ENCODE measurements at places on chromosomes 13 and 19.

GRCh38 chr13:87120476-87120875 is 550.7 kb upstream of the SLITRK5 start:
- DNase-seq = no peak

GRCh38 chr13:29111446-29111845 is 291.3 kb downstream of the MTUS2 start:
- no peak for DNase-seq

- no peak for DNase-seq
Observed at GRCh38 chr19:13069415-13070359, 33.0 kb downstream of the LYL1 start.

- DNase-seq = no peak
Observed at GRCh38 chr13:98542568-98543377, 34.1 kb downstream of the STK24 start.

DNA sequence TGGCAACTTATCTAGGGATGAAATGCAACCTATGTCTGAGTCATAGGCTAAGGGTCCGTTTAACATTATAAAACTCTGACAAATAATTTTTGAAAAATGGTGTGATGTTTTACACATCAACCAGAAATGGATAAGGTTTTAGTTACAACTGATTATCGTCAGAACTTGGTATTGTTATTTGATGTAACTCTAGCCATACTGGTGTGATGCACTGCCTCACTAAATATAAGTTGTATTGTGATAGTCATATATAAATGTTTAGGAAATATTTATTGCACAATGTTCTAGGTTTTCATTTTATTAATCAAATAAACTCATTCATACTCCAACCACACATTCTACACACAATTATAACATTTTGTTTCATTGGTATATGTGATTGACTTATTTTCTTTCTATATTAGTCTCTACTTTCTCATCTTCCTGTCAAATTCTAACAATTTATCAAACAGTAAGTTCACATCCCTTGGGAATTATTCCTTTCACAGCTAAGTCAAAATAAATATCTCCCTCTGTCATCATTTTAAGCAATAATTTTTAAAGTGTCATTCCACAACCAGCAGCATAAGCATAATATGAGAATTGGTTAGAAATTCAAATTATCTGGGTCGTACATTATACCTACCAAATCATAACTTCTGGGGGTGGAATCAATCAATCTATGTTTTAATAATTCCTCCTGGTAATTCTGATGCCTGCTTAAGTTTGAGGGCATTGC is 873.9 kb downstream of the SLITRK1 start:
- DNase-seq = no peak

GRCh38 chr13:23615395-23616081 is 45.3 kb downstream of the TNFRSF19 start:
- no peak for DNase-seq

GRCh38 chr19:33398361-33399060 is 25.0 kb downstream of the CEBPG start:
- no peak for DNase-seq

GRCh38 chr19:37095859-37096258 is 17.6 kb downstream of the ZNF420 start:
- DNase-seq = no peak

DNA sequence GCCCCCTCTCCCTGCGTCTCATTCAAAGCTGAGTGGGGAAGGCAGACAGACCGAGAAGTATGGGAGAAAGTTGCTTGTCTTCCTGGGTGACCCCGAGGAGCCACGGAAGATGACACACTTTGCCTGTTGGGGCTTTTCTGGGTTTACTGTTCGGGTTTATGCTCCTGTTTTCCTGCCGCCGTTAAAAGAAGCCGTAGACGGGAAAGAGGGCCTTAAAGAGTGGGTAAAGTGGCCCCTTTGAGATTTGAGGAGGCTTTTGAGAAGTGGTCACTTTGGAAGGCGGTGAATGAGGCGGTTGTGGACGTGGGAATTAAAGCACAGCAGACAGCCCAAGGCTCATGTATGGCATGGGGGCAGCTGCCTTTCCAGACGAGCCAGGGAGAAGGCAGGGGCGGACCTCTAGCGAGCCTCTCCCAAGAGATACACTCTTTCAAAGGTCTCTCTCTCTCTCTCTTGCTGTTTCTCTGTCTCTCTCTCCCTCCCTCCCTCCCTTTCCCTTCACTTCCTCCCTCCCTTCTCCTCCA is 493 bp upstream of the LHFPL6 start:
- DNase-seq = no peak

- DNase-seq = no peak
Observed at GRCh38 chr19:34259367-34260095, 5.2 kb downstream of the GARRE1 start.

- peak; percentile 46 for DNase-seq
Observed at GRCh38 chr19:3270902-3271301, 46.4 kb downstream of the CELF5 start.

GRCh38 chr19:12806242-12807081 is at the start of gene RNASEH2A:
RNASEH2A (plus strand) TSS chr19:12806584; CDS start chr19:12806674, 90 bp downstream.
- DNase-seq = peak; percentile 88

GRCh38 chr19:15318241-15318691 is 14.1 kb downstream of the BRD4 start:
- DNase-seq = no peak

- DNase-seq = no peak
Observed at GRCh38 chr19:5957170-5957569, 20.8 kb downstream of the RANBP3 start.

- DNase-seq = no peak
Observed at GRCh38 chr19:46776927-46777911, 11.2 kb downstream of the SLC1A5 start.

GRCh38 chr19:16355293-16356043 is 30.8 kb downstream of the KLF2 start:
- no peak for DNase-seq

GRCh38 chr13:29318741-29319140 is 276.7 kb downstream of the SLC7A1 start:
- DNase-seq = no peak

- DNase-seq = no peak
Observed at GRCh38 chr13:25170554-25171111, 1.5 kb downstream of the AMER2 start.

- DNase-seq = peak; percentile 28
Observed at GRCh38 chr13:20230913-20231838, 943 bp downstream of the GJB6 start.

GRCh38 chr19:58385313-58385890 is 1.7 kb upstream of the RPS5 start:
- no peak for DNase-seq

GRCh38 chr19:8150998-8151766 is 1.8 kb upstream of the FBN3 start:
- DNase-seq = no peak

DNA sequence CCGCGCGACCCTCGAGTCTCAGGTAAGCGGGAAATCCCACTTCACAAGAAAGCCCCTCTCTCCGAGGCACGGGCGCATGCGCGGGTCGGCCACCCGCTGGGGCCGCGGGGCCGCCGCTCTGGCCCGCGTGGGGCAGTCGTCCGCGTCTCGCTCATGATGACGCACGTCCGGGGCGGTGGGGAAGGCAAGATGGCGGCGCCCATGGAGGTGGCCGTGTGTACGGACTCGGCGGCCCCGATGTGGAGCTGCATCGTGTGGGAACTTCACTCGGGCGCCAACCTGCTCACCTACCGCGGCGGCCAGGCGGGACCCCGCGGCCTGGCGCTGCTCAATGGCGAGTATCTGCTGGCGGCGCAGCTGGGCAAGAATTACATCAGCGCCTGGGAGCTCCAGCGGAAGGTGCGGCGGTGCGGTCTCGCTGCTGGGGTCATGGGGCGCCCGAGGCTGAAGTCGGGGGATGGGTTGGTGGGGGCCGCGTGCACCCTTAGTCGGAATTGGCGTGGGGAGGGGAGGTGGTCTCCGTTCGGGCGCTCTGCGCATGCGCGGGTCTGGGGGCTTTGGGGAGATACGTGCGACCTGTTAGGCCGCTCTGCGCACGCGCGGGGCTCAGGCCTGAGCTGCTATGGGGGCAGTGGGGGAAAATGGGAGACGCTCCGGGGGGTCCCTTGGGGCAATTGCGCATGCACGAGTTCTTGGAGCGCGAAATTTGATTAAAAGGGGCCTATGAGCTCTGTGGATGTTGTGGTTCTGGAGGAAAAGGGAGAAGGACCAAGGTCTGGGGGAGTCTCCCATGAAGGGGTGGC is at the start of gene WDR18:
Gene WDR18, plus strand, starts transcription at position 181 of the 803 bp plus-strand sequence. Its CDS starts 9 bp downstream, at position 190.
- DNase-seq = peak; percentile 87

- DNase-seq = no peak
Observed at GRCh38 chr19:15210323-15210781, 9.6 kb upstream of the NOTCH3 start.

DNA sequence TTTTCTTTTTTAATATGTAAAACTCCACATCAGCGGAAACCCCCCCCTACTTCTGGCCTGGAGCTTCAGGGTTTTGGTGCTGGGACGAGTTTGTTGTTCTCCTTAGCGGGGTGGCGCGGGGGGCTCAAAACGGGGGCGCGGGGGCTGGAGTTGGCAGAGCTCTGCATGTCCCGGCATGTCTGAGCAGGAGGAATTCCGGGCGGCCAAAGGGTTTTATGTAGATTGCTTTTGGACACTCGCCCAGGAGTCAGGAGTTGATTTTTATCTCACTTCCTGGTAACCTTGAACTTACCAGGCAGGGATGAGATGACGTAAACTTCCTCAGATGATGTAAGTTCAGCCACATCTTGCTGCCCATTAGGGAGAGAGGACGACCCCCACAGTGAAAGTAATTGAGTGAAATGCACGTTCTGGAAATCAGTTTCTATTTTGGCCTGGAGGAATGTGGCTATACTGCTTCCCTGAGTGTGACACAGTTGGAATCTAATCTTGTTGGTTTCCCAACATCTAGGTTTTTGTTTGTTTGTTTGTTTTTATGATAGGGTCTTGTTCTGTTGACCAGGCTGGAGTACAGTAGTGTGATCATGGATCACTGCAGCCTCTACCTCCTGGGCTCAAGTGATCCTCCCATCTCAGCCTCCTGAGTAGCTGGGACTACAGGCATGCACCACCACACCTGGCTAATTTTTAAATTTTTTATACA is 21.0 kb upstream of the GDF15 start:
- no peak for DNase-seq

GRCh38 chr13:107124129-107124718 is 556.3 kb upstream of the ARGLU1 start:
- DNase-seq = no peak

- DNase-seq = no peak
Observed at GRCh38 chr19:35204799-35205732, 23.5 kb downstream of the FAM187B start.

GRCh38 chr19:14370169-14370939 is 10.9 kb upstream of the ADGRE5 start:
- DNase-seq = peak; percentile 69

GRCh38 chr19:30783212-30783611 is 411.0 kb downstream of the ZNF536 start:
- no peak for DNase-seq

- no peak for DNase-seq
Observed at GRCh38 chr19:709196-709964, 645 bp downstream of the PALM start.

- DNase-seq = no peak
Observed at GRCh38 chr19:46866407-46867136, 5.8 kb downstream of the ARHGAP35 start.

DNA sequence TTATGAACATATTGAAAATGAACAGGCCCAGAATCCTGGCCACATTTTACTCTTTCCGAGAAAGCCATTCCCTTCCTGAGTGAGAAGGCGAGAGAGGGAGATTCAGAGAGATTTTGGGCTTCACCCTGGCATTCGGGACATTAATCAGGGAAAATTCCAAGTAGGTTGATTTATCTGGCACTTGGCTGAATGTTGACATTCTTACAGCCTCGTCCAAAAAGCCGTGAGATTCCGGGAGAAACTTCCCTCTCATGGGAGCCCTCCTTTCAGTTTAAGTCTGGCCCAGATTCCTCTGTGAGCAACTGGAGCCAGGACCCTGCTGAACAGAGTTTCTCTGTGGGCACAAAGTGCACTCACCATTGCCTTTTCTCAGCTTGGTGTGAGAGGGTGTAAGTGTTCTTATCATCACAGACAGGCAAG is 129.2 kb upstream of the PEG3 start:
- no peak for DNase-seq

- DNase-seq = peak; percentile 39
Observed at GRCh38 chr19:5137571-5138124, 168.7 kb downstream of the KDM4B start.

DNA sequence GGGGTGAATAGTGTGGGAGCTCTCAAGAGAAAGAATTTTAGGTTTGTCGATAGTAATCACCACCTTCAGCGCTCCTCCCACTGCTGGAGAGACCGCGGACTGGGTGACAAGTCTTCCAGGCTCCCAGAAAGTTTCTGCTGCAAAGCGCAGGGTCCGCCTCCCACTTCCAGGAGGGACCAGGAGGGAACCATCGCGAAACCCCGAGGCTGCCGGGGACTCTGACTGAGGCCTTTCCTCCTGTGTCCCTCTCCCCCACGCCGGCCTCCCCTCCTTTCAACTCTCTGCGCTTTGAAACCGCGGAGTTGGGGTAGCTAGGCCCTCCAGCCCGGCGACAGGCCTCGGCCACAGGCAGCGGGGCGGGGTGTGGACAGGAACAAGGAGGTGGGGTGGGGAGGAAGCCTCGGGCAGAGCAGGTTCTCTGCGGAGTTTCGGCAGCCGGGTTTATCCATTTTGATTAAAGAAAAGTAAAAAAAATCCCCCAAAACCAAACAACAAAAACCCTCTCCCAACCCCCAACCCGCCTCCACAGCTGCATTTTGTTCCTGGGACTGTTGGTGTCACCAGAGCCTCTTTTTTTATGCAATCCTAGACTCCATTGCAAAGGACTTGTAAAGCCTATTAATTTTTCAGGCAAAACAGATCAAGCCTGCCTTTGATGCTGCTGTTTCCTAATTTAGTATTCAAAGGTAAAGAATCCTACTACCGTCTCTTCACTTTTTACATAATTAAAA is 157.2 kb downstream of the TM9SF2 start:
- DNase-seq = peak; percentile 65

DNA sequence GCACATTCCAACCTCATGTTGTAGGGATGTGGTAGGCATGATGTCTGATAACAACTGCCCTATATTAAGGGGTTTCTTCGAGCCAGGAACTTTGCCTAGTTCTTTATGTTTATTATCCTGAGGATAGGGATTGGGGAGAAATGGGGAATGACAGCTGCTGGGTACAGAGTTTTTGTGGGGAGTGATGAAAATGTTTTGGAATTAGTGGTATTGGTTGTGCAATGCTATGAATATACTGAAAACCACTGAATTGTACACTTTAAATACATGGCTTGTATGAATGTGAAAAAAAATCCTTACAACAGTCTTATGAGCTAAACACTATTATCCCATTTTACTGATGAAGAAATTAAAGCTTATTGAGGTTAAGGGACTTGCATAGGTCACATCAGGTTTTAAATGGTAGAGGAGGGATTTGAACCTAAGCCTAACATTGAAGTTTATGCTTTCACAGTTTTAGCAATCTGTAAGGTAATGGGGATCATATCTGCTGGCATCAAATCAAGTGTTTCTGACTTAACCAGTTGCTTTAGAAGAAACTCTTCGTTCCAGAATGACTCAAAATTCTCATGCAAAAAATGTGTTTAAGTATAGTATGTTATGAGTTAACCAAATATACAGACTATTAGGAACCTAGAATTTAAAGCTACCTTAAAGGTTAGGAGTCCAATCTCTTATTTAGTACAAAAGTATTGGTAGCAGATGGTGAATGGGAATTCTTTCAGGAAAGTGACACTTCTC is 61.4 kb downstream of the ERCC5 start:
- no peak for DNase-seq
